ENCODE measurements at places on chromosomes 5 and 9.

DNA sequence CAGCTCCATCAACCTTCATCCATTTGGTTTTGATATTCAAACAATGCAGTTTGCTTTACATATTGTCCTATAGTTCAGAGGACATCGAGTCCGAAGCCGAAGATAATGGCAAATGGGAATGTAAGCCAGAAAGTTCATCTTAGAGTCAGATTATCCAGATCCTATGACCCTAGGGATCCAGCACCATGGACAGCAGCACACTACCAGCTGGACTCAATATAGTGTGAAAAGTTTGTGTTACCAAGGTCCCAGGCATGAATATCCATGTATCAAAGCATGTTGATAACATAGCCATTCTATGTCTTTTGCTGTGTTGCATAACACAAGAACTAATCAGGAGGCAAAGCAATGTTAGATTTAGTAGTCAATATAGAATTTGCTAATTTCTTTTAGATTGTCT is 46.3 kb downstream of the FSTL4 start:
- DNase-seq: no peak

DNA sequence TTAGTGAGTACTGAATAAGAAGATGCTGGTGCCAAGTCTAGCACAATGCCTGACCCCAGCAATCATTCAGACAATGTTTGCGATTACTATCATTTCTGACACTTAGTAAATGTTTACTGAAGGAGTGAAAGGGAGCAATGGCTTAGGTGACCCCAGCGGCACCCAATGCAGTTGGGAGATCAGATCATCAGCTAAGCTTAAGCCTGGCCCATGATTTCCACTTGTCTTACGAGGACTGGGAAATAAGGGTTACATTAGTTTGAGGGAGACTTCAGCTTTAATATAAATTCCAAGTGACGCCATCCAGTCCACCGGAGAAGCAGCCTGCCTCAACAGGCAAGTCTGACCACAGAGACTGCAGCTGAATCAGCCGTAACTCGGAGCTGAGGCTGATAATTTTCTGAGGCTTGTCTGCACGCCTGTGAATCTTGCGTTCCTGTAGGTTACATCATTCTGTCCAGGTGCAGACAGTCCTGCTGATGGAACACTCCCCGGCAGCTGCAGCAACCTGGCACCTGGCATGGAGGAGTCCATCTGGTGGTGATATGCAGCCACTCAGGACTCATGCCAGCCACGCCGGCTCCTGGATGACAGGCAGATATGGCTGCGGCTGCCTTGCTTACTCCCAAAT is 34.9 kb upstream of the FGF1 start:
- DNase-seq: no peak

- DNase-seq: no peak
Observed at GRCh38 chr5:110785356-110785755, 46.5 kb downstream of the SLC25A46 start.

GRCh38 chr5:115168829-115169486 is 750 bp downstream of the TRIM36 start:
- no peak for DNase-seq

DNA sequence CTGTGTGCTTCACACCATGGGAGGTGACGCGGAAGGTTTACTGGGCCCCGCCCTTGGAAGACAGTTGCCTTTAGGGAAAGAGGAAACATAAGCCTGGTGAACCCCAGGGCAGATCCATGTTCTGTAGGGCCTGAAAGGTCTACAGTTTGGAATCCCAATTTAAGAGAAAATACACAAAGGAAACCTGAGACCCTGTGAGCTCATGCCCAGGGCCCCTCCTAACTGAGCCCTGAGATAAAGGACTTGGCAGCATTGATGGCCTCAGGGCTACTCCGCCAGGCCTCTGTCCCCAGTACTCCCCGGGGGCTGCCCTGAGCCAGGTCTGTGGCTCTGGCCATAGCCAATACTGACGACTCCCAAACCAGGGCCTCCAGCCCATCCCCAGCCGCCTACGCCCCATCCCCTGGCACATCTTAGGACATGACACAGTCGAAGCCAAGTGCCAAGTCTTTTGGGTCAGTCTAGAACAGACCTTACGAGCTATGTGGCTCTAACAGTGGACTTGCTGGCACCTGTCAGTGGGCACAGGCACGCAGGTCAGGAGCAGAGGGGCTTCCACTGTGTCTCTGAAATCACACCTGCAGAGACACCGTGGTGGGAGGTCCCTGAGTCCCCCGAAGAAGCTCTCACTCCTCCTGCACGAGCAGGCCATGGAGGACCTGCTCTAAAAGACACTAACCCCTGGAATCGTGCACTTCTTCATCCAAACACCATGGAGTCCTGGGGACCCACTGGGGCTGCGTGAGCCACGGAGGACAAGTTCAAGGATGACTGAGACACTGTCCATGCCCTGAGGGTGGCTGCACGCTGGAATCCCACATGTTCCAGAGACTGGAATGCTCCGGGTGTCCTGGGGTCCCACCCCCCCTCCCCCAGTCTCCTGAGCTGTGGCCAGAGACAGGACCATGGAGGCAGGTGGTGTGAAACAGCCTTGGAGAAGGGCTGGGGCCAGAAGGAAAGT is 40.3 kb upstream of the BARHL1 start:
- DNase-seq: no peak

DNA sequence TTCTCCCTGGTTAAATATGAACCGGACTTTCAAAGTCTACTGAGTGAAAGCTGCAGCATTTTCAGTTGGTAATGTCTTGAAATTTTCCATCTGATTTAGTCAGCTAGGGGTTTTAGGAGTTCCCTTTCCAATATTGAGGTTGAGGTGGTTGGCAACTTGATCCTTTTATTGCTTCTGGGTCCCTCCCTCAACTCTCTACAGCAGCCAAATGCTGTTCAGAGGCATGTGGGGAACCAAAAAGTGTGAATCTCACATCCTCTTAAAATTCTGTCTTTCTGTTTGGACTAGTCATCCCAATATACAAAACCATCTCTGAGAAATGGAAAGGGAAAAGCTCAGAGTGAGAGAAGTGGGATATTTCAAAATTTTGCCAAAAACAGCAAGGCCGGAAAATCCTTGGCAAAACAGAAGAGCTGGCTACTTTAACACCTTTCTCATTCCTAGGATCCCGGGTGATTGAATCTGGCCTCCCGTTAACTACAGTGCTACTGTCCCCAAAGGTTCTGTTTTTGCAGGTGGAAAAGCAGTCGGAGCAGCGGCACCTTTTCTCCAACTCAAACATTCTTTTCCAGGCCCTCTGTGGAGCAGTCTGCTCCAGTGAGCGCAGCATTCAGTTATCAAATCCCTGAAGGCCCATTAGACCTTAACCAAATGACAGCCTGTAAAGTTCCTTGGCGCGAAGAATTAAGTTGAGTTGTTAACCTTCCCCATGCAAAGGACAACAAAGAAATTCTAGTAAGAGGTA is 345.9 kb upstream of the NUDT12 start:
- no peak for DNase-seq

DNA sequence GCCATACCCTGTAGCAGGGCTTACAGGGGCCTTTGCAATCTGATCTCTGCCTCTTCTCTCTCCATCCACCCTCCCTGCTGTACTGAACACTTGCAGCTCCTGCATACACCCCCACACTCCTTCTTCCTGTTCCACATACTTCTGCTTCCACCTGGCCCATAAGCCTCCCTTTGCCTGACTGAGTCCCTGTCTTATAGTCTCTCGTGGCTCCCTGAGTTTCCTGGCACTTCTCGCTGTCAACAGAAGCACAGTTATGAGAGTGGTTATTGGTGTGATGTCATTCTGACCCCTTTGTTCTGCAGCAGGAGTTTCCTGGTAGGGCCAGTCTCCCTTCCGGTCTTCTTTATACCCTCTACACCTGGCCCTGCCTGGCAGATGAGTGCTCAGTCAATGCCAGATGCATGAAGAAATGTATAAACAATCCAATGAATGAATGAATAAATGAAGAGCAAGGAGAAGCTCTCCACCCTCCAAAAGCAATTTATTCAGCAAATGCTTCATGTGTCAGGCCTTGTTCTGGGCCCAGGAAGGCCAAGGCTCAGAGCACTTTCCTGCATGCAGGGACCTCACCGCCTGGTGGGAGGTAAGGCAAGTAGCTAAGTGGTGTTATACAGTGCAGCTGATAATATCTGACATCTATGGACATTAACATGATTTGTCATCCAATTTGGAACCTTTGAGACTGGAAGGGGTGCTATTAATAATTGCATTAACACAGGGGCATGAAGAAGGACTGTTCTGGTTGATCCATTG is 20.5 kb upstream of the CSF1R start:
- DNase-seq: no peak

DNA sequence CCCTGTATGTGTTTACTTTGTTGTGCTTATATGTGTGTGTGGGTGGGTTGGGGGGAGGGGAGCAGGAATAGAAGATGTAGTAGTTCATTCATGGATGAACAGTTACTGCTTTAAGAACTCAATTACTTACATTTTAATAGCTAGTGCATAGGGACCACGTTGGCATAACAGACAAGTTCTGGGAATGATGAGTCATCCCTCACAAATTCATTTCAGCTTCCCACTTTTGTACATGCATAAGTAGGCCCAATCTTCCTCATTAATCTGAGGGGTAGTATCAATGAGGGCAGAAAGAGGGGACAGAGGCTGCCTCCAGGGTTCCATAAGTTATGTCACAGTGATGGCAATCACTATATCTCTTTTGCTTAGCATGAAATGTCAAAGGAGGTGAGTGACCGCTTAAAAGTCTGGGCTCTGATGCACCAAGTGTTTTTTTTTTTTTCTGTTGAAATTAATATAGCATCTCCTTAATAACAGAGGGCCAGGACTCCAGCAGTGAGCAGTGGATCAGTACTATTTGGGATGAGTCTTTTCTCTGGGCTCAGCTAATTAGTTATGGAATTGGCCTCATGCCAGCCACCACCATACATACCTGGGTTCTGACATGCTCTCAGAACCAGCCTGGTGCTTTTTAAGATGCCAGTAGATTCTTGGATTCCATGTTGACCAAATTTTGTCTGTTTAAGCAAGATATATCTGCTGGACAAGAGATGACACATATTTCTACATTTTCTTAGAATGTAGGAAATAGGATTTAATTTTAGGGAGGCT is 37.1 kb downstream of the PRDM6 start:
- DNase-seq: no peak

DNA sequence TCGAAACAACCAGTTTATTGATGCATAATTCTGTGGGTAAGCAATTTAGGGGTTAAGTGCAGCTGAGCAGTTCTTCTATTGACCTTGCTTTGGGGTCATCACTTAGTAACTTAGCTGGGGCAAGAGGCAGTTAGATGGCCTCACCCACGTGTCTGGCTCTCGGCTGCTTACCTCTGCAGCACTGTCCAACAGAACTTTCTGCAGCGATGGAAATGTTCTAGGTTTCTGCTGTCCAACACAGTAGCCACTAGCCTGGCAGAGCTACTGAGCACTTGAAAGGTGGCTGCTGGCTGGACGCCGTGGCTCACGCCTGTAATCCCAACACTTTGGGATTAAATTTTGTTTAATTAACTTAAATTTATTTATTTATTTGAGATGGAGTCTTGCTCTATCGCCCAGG is 13.1 kb upstream of the URM1 start:
- DNase-seq: no peak

DNA sequence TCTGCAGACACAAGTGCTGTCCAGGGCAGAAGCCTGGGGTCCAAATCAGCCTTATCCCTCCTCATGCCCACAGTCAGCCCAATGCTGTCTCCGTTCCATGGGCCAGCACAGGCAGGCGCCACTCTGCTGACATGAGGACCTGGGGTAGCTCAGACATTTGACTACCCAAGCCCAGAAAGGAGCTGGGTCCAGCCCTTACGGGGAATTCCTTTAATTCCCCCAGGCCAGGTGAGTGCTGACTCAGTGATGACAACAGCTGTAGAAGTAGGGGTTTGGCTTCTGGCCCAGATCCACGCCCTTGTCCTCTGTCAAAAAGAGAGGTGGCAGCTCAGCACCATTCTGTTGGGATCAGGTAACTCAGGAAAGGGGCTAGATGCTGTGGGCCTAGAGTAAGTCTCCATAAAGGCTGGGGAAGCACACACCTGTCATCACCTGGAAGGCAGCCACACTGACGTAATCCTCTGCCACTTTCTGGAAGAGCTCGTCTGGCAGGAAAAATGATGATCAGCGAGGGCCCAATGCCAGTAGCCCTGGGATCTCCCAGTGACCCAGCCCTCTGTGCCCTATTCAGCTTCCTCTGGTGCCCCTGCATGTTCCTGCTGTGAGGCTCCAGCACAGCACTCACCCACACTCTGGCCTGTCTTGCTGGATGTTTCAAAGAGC is 1.9 kb downstream of the RAB24 start:
- DNase-seq: no peak

- no peak for DNase-seq
Observed at GRCh38 chr5:89313044-89313443, 430.1 kb upstream of the MEF2C start.

GRCh38 chr5:75331-76320 is 16.3 kb upstream of the PLEKHG4B start:
- DNase-seq: no peak

GRCh38 chr5:80481019-80481893 is 6.6 kb upstream of the FAM151B start:
- DNase-seq: no peak

DNA sequence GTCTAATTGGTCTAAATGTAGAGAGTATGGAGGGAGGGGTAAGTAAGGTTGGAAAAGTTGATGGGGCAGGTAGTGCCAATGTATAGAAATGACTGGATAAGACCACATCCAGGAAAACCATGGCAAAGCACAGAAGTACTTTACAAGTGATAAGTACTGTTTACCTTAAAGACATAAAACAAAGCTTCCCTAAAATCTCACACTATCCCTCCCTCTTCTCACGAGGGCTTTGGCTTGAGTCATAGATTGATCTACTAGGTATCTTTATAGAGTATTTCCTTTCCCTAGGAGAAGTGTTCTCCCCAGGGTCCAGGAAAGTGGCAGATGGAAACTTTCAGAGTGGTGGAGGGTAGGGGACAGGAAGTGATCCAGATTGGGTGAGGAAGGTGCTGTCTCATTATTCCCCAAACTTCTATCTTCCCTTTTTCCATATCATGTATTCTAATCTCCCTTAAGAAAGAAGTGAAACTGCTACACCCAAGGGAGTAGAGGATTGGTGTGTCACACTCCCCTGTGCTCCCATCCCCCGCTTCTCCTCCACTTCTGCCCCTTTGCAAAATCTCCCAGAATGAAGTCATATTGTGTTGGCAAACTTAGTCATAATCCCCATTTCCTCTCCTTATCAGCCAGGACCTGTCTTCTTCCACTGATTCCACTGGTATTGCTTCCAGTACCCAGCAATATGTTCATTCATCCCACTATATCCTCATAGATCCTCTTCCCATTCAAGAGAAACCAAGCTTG is 14.6 kb downstream of the IL33 start:
- no peak for DNase-seq

GRCh38 chr5:31291323-31291854 is 97.9 kb downstream of the CDH6 start:
- no peak for DNase-seq
